NCI-H2029 treated with DMSO at 0.1 percent for 48 hours (cell line): ENCODE measurements at places on chromosomes 6 and 20.

GRCh38 chr20:36121981-36122930, 32.3 kb upstream of the EPB41L1 start:
- peak; percentile 49 for DNase-seq

DNA sequence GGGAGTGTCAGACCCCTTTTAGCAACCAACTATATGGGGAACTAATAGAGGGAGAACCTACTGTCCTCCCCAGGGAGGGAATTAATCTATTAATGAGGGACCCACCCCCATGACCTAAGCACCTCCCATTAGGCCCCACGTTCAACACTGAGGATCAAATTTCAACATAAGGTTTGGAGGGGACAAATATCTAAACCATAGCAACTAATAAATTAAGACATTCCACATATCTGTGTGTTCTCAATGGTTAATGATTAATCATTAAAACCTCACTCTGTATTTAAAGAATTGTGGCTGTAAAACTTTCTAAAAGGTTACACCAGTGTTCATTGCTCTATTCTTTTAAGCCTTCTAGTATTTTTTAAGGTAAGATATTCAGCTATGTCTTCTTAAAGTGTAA, 500.4 kb upstream of the SULF2 start:
- DNase-seq: no peak

DNA sequence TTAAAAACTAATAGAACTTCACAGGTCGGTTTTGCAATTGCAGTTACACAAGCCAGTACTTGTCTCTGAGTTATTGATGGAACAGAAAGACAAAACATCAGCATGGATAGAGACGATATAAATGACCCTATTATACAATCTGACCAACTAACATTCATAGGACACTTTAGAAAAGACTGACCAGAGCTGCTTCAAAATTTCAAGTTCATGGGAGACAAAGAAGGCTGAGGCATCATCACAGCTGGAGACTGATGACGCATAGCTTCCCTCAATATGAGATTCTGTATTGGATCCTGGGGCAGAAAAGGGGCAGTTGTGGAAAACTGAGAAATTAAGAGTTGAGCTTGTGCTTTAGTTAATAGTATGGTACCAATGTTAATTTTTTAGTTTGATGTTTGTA, 174.0 kb downstream of the THBS2 start:
- no peak for DNase-seq

DNA sequence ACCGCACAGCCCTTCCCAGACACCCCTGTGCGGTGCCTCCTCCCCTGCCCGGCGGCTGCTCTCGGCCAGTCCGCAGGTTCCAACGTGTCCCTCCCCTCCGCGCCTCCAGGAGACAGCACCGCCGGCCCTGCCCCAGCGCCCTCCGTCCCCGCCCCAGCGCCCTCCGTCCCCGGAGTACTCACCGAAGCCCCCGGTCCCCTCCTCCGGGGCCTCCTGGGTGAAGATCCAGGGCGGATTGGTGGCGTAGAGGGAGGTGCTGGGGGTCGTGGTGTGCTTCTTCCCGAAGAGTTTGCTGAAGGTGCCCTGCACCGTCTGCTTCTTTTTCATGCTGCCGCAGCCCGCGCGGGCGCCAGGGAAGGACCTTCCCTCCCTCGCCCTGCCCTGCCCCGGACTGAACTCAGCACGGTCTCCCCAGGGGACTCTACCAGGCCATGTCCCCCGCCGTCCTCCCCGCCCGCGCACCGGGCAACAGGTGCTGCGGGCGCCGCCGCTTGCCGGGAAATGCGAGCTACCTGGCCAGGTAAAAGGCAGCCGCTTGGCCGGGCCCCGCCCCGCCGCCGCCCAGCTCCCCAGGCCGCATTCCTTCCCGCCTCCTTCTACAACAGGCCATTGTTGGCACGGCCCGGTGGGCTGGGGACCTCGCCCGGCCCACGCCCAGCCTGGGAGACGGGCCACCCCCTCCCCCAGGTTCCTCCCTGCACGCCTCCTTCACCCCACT, at the start of gene C6orf132:
C6orf132 (minus strand) TSS at position 503 of the 718 bp plus-strand sequence; CDS start at position 327, 176 bp downstream.
- no peak for DNase-seq

DNA sequence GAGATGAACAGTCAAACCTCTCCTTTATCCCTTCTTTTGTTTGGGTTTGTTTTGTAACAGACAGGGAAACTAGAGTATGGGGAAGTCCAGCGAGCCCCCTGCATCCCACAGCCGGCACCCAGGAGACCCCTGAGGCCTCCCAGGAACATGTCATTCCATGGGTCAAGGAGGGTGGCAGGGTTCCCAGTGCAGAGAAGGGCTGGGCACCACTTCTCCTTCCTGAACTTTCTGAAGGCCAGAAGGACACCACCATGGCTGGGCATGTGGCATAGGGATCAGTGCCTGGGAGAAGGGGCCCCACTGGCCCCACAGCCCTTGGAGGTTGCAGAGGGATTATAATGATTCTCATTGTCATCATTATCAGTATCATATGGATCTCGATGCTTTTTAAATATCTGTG, 13.9 kb upstream of the CST7 start:
- DNase-seq: no peak

DNA sequence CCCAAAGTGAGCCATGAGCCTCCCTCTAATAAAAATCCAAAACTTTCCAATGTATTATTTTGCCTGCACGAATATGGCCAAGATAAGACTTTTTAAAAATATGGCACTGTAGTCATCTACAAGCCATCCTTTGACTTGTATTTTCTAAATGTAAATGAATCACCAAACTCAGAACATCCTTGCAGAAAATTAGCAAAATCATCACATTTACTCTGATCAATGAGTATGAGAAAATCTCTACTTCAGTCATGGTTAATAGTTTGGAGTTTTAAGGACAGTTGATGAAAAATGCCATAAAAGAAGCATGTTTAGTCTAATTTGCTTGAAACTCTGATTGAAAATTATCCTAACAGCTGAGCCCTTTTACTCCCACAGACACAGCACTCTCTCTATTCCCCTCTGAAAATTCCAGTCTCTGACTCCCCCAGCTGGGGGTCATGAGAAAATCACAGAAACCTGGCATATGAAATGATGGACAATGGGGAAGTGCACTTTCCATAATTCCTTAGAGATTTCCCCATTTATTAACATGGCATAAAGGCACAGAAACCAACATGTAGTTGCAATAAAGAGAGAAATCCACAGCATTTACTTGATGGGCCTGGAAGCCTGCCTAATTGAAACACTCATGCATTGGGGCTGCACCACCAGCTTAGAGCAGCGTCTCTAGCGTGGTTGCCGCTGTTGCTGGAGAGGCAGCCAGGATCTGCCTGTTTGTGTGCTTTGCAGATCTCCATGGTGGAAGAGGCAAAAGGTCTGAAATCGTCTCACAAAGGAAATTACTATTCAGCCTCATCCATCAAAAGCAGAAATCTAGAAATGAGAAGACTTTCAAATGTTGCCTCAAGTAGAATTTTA, 214.0 kb downstream of the WDR27 start:
- no peak for DNase-seq

- DNase-seq: no peak
Measured at GRCh38 chr20:10696650-10697049, 22.9 kb upstream of the JAG1 start.

DNA sequence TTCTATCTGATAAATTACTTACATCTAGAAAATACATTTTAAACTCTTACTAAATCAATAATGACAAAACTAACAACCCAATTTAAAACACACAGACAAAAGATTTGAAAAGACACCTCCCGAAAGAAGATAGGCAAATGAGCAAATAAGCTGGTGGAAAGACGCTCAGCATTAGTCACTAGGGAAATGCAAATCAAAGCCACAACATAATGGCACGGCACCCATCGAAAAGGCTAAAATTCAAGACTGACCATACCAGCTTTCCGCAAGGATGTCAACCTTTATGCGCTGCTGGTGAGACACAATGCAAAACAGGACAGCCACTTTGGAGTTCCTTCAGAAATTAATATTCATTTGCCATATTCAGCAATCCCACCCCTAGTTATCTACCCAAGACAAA, 25.9 kb downstream of the TAF4 start:
- DNase-seq: no peak

GRCh38 chr20:61252601-61253263, 671 bp downstream of the CDH4 start:
- no peak for DNase-seq
